ENCODE measurements at places on chromosomes 4 and X.
A peak's percentile ranks its signal among the peaks of the same experiment; 100 is the strongest.

- no peak for DNase-seq
These were observed 59.9 kb downstream of the C4orf51 start for GRCh38 chr4:145739845-145740244.

- no peak for DNase-seq
These were observed 2159.4 kb upstream of the AGA start for GRCh38 chr4:179601671-179602070.

DNA sequence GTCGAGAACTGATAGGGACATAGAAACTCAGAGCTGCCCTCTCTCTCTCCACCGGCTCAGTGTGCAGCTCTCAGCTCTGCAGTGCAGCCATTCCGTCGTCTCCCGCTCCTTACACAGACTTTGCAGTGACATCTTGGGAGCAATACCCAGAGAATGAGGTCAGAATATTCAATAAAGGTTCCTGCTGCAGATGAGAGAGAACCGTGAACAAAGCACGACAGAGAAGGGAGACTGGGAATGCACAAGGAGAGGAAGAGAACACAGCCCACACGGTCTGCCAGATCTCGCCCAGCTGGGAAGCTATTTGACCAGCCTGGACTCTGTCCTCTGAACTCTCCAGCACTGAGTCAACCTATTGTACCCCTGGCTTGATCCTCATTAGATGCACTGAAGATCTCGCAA, 118.0 kb upstream of the PPARGC1A start:
- DNase-seq, result no peak

GRCh38 chrX:135086197-135086854, 34.0 kb downstream of the ETDB start:
- DNase-seq, result peak; percentile 68

GRCh38 chrX:129932821-129933321, 26.9 kb downstream of the UTP14A start:
- DNase-seq, result no peak

- DNase-seq, result no peak
These were observed 93.9 kb downstream of the PTPN13 start for GRCh38 chr4:86688026-86688425.

DNA sequence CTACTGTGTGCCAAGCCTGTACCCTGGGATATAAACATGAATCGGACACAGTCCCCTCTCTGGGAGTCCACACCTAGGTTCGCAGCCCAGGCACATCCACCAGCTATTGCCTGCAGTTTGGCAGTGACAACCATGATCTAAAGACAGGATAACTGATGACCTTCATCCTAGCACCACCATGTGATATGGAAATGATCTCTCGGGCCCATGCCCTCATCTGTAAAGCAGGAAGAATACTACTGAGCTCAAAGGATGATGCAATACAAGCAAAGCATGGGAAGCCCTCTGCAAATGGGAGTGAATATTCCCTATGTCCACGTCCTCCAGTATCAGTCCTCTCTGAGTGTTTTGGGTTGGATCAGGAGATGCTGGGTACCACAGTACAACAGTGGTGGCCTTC, 80.9 kb upstream of the MSX1 start:
- no peak for DNase-seq

- no peak for DNase-seq
These were observed 23.3 kb downstream of the ARHGAP24 start for GRCh38 chr4:85498068-85498733.

DNA sequence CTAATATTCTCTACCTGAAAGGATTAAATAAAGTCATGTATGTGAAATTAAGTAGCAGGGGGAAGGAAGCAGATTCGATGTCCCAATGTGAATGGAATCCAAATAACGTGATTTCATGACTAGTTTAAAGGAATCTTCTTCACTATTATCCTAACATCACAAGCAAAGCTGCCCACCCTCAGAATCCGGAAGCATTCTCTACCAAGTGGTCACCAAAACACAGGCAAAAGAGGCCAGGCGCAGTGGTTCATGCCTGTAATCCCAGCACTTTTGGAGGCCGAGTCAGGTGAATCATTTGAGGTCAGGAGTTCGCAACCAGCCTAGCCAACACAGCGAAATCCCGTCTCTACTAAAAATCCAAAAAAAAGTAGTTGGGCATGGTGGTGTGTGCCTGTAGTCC, 212.9 kb downstream of the LDB2 start:
- DNase-seq, result no peak

DNA sequence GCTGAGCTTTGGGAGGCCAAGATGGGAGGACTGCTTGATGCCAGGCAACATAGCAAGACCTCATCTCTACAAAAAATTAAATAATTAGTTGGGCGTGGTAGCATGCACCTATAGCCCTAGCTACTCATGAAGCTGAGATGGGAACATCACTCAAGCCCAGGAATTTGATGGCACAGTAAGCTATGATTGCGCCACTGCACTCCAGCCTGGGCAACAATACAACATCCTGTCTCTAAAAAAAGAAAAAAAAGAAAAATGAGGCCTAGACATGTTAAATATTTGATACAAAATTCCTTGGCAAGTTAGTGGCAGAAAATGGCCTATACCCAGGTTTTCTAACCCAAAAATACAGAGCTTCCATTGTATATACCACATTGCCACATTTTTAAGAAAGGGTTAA, 88.1 kb upstream of the MAB21L2 start:
- DNase-seq, result no peak

GRCh38 chr4:56976837-56977320, 527 bp downstream of the NOA1 start:
- peak; percentile 66 for DNase-seq

DNA sequence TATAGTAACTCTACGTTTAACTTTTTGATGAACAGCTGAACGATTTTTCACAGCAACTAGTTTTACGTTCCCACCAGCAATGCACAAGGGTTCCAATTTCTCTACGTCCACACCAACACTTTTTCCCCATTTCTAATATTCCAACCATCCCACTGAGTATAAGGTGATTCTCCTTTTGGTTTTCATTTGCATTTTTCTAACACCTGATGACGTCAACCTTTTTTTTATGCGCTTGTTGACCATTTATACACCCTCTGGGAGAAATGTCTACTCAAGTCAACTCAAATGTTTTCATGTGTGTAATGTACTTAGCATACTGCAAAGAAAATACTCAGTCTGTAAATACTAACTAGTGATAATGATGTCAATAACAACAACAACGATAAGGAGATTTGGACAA, 177.2 kb upstream of the TENM3 start:
- DNase-seq, result no peak

DNA sequence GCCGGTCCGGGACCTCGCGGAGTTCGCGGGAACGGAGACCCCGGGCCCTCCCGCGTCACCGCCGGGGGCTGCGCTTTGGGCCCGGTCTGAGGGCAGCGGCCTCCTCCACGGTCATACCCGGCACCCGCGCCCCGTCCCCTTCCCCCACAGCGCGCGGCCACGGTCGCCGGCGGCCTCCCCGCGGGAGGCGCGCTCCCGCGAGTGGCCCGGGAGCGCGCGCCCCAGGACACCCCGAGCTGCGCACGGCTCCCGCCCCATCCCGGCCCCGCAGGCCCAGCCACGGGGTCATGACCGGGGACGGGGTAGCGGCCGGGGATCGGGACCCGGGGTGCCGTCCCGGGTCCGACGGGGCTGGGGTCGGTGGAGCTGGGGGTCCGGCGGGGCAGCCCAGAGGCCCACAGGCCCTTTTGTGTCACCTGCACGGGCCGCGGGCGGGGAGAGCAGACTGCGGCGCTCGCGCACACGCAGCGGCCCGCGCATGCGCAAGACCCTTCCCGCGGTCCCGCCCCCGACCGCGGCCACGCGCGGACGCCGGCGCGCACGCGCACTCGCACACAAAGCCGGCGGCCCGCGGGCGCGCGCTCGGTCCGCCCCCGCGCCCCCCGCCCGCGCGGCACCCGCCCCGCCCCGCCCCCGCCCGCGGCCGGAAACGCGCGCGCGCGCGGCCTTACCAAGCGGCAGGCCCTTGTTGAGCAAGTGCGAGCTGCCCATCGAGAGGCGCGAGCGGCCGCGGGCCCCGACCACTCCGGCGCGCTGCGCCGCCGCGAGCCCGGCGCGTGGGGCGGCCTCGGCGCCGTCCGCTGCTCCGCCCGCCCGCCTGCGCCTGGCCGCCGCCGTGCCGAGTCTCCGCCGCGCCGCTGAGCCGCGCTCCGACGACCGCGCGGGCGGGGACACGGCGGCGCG, at the start of gene CTBP1:
Gene CTBP1, minus strand, starts transcription at position 886 of the 903 bp plus-strand sequence. CDS start 7,799 bp downstream, outside the sequence.
- DNase-seq, result peak; percentile 91

DNA sequence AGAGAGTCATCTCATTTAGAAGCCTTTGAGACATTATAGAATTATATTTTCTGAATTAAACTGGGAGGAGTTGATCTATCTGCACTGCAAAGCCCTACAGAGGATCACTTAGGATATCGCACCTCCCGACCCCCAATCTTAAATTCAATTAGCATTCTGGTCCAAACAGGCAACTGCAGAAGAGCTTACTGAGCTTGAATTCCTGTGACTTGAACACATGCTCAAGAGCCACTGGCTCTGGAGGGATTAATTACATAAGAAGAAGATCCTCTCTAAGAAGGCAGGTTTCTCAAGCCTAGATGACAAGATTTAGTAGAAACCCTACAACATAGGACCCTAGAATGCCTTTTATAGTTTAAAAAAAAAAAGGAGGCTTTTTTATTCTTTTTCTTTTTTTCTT, 548.9 kb downstream of the ARAP2 start:
- no peak for DNase-seq

DNA sequence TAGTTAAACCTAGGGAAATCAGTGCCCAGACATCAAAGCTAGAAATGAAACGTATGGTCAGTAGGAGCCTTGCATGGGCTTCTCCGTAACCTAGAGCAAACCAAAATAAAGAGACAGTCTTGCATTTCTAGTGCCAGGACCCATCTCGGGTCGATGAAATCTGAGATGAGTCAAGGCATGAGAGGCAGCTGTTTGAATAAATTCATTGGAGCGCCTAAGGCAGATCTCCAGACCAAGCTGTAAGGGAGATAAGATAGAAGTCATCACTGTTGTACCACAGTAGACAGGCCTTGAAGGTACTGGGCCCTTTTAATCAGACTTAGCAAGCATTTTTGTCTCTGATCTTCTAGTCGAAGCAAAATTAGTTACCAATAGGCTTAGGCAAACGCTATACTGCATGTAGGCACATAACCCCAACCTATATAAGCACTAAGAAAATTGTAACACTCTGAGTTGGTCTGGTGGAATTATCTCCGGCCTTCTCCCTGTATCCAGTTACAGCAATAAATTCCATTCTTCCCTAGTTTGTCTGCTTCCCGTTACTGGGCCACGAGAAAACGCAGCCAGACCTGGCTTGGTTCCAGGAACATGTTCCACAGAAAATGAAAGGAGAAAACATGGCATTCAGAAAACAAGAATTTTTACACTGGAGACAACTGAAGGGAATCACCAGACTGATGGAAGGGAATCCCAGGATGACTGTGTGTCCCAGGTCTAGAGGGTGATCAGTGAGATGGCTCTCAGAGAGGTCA, 21.1 kb upstream of the PAPSS1 start:
- no peak for DNase-seq

DNA sequence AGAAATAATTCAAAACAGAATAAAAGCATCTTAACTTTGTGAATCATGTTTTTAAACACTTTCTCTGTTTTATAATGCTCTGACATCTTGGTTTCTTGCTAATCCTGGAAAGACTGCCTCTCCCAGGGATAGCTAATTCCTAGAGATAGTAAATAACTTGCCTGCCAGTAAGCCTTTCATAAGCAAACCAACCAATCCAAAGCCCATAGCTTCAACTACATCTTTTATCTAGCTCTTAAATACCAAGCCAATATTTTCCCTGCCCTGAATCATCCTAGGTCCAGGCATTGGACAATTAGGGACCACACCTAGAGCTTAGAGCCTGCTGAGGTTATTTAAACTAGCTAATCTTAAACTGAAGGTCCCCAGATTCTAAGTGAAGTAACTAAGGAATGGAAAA, 223.7 kb upstream of the DIPK2B start:
- no peak for DNase-seq

Data from CD4-positive, CD25-positive, alpha-beta regulatory T cell (primary cell).